NCI-H774 (cell line): ENCODE measurements at places on chromosomes 2 and 18.

DNA sequence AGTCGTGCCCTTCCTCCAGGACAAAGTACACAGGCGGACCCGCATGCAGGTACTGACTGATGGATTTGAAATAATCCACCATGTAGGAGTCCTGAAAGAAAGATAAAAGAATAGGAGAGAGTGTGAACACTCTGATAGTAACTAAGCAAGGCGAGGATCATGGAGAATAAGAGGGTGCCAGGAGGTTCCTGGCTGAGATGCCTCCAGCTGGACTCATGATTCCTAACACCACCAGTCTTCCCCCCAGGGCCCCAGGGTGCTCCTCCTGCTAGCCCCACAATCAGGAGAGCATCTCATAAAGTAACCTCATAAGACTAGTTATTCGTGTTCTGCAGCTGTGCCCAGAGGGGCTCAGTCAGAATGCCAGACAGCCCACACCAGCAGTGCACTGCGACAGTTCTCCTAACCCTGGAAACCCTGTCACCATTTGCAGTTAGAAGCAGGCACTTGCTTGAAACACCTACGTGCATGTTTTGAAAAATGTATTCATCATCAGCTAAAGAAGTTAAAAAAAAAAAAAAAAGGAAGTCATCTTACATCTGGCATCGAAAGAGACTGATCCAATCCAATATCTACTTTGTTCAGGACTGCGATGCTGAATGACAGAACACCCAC is 36.7 kb downstream of the RMC1 start:
- DNase-seq, result no peak

DNA sequence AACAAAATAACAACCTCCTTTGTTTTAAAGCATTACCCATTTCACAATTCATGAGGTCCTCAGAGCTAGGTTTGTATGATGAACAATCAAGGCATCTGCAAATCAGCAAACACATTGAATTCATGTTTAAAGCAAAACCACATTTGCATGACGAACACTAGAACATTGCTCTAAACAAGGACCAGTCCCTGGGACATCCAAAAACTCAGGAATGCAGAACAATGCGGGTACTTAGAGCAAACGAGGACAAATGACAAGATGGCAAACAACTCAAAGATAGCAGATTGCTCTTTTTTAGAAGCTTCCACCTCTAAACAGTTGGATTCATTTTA is 45.7 kb upstream of the RALBP1 start:
- no peak for DNase-seq

GRCh38 chr18:64207820-64208219 is 58.9 kb upstream of the LINC00305 start:
- no peak for DNase-seq

DNA sequence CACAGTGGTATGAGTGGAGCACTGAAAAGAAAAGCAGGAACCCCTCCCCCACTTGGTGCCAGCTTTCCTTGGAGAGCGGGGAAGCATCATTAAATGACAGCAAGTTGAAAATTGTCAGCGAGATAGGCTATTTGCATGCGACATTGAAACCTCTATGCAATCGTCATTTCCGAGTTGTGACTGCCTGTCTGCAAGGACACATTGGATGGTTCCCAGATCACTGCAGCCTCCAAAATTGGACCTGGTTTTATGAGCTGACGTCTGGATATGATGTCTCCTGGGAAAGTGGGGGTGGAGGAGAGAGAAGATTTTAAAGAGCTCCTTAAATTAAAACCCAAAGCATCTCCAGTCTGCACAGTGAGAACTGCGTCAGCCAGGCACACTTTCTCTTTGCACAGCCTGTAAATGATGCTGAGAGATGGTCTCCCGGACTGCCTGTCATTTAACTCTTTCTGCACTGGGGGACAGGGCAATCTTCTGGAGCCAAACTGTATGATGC is 57.8 kb upstream of the KIF5C start:
- no peak for DNase-seq

DNA sequence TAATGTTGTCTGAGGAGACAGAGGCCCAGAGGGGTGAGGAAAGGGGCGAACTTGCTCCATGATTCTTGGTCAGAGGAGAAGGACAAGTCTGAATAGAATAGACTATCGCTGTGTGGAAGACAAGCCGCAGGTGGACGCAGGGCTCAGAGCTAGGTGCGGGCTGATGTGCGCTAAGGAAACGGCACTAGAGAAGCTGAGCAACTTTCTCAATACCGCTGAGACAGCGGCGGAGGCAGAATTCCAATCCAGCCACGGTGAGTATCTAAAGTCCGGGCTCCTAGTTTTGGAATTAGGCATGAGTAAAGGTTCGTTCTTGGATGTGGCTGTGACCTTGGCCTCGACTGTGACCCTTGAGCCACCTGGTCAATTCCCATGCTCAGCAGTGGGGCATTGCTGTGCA is 47.8 kb downstream of the CAPN13 start:
- no peak for DNase-seq

DNA sequence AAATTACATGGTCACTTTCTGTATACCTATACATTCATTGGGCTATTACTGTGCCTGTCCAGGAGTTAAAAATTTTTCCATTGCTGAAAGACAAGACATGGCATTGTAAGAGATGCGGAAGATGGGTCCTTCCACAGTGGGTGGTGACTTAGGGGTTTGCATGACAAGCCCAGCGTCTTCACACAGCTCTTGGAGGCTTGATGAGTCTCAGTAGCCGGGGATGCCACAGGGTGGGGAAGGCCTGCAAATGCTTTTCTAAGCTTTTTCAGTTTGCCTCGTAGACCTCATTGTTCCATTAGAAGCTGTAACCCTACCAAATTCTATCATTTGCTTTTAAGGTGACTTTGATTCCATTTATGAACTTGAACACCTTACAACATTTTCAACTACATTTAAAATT is 18.1 kb upstream of the MAPRE3 start:
- DNase-seq, result no peak
